ENCODE measurements at places on chromosomes 6 and 20.

DNA sequence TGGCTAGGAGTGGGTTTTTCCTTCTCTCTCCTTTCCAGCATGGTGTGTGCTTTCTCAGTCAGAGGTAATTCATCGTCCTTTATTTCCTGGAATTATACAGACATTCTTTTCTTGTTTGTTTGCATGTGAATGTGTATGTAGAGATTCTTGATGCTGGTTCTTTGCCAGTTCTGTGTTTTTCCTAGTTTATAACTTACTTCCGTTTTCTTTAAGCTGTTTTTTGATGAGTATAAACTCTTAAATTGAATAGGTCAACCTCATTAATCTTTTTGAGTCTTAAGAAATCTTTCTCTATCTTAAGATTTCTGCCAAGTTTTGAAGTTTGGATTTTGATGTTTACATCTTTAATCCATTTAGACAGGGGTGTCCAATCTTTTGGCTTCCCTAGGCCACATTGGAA, 38.7 kb downstream of the IGF2R start:
- no peak for DNase-seq

- DNase-seq: no peak
These were observed 5.3 kb downstream of the SFTA2 start for GRCh38 chr6:30926644-30927043.

- DNase-seq: no peak
These were observed 38.6 kb upstream of the PCMTD2 start for GRCh38 chr20:64216910-64217309.

GRCh38 chr20:61886721-61887595, 178.7 kb downstream of the TAF4 start:
- DNase-seq: peak; percentile 15

DNA sequence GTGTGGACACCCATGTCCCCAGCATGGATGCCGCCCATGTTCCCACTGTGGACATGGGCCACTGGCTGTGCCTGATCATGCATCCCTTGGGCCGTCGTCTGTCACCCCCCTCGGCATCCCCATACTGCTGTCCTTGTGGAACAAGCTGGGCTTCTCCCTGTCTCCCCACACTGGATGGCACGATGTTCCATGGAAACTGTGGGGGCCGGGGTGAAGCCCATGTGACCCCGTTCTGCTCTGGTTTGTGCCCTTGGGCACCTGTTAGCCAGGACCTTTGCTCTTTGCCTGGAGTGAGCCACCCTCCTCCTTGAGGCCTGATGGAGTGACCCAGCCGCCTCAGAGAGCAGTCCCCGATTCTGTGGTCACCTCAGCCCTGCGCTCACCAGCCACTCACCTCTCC, 7.6 kb upstream of the FRMD1 start:
- no peak for DNase-seq

DNA sequence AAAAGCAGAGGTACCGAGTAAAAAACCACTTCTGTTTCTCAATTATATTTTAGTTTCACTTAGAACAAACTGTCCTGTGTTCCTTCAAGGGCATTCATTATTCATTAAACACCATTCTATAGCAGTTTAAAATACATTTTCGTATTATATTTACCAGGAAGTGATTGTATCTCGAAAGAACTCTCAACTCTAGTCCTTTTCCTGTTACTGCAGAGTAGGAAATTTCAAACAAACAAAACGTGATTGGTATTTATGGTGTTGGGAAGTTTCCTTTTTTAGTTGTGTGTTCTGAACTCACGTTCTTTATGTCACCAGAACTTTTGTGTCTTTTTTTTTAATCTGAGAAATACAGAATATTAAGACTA, 139.5 kb upstream of the BTBD3 start:
- no peak for DNase-seq

GRCh38 chr6:80454197-80454596, 347.7 kb downstream of the BCKDHB start:
- no peak for DNase-seq

- no peak for DNase-seq
These were observed 32.6 kb downstream of the CLIC5 start for GRCh38 chr6:45983062-45983461.

DNA sequence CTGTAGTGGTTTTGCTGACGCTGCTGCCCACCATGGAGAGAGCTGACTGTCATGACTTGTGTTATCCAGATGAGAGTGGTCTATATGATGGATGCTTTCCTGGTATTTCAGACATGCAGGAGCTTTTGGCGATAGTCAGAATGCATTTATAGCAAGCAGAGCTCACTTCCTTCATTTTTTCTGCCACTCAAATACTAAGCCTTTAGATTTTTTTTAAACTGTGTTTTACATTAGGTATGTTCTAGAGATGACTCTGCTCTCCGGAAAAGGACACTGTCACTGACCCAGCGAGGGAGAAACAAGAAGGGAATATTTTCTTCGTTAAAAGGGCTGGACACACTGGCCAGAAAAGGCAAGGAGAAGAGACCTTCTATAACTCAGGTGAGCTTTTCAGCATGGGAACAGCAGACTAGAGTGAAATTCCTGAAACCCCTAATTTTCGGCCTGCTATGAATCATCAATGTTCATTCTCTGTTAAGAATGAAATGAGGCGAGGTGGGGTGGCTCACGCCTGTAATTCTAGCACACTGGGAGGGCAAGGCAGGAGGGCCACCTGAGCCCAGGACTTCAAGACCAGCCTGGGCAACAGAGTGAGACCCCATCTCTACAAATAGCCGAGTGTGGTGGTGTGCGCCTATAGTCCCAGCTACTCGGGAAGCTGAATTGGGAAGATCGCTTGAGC, 98.6 kb upstream of the CLDN20 start:
- no peak for DNase-seq

DNA sequence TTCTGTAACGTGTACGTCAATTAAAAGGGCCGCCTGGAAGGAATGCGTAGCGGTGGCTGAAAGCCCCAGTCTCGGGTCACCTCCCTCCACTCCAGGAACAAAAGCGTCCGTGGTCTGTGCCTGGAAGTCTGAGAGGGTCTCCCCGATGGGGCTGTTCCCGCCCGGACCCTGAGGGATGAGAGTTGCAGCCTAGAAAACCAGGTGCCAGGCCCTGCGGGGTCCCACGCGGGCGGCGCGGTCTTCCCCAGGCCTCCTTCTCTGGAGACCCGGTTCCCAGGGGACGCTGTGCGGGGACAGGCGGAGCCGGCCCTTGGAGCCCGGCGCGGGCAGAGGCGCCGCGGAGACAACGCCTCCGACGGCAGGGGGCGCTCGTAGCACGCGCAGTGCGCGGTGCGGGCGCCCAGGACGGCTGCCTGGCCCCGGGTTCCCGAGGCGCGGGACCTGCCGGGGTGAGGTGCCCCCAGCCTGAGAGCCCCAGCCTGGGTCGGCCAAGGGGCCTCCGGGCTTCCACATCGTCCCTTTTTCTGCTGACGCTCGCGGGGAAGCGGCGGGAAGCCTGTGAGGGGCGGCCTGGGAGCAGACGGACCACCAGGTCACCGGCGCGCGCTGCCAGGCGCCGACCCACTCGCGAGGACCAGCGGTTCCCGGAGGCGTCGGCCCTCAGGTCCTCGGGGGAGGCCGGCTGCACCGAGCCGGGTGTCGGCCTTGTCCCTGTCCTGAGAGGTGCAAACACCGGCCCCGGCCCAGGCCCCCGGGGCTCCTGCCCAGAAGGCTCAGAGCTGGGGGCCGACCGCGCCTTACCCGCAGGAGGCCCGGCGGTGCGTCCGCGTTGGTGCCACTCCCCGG, 5.3 kb upstream of the FOXC1 start:
- no peak for DNase-seq

GRCh38 chr20:58077282-58077681, 151.2 kb downstream of the ANKRD60 start:
- no peak for DNase-seq

DNA sequence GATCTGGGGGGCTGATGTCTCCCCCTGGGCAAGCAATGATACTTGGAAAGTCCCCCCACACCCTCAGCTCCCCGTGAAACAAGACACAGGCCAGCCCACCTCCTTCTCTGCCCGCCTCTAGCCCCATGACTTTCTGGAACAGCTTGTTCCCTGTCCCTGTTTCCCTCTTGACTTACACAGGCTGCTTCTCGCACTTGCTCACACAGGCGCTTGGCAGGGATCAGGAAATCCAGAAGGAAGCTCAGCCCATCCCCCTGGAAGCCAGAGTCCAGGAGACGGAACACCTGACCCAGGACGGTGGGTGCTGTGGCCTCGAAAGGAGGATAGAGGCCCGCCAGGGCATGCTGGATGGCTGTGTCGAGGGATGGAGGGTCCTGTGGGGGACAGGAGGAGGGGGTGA, 14.8 kb downstream of the KIAA1755 start:
- DNase-seq: no peak

GRCh38 chr20:41213150-41213820, 75.9 kb downstream of the PLCG1 start:
- DNase-seq: no peak

GRCh38 chr6:136050475-136050874, 199.0 kb downstream of the PDE7B start:
- DNase-seq: no peak

DNA sequence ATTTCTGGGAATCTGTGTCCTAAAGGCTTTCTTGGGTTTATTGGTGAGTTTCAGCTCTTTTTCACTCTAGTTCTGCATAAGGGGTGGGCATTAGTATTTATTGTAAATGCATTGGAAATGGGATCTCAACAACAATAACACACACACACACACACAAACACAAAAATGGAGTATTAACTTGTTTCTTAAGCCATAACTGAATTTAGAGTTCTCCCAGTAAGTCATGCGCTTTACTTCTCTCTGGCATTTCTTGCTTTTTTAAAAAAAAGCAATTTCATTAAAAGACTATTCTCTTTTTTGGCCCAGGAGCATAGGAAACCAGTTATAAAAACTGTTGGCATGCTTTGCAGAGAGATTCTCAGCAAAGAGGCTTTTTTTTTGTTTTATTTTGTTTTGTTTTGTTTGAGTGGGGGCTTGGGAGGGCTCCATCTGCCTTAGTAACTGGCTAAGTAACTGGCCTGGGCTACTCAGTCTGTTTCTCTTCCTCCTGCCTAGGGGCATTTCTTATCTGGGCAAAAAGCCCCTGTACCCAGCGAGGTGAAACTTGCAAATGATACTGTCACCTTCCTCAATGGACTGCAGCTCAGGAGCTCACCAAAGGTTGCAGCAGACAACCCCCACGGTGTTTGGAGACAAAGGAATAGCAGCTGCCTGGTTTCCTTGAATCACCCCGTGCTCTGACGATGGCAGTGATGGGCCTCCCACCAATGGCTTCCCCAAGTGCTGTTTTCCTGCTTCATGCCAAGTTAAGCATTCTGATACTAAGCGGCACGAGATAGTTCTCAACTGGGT, 128.5 kb downstream of the BCAS1 start:
- DNase-seq: no peak

- DNase-seq: no peak
These were observed 5.1 kb downstream of the PEX6 start for GRCh38 chr6:42973926-42974325.

GRCh38 chr6:163964789-163965188, 550.3 kb downstream of the QKI start:
- DNase-seq: no peak

- DNase-seq: no peak
These were observed 14.9 kb upstream of the HDDC2 start for GRCh38 chr6:125316621-125317020.

- no peak for DNase-seq
These were observed 6.5 kb downstream of the RBM38 start for GRCh38 chr20:57397693-57398108.

DNA sequence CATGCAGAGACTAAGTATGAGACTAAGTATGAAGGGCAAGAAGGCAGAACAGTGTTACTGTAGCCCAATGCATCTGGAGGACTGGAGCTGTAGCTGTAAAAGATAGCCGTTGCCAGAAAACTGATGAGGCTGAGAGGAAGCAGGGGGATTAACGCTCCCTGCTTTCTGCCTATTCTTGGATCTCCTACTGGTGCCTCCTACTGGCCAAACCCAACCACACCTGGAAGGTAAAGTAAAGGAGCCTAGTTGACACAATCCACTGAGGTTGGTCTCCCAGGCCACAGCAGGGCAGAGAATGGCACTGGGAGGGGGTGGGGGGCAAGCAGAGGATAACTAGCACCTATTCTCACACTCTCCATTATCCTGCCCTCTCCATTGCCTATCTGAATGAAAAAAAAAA, 105.0 kb upstream of the MRPS10 start:
- no peak for DNase-seq

GRCh38 chr20:48608756-48609155, 219.0 kb downstream of the PREX1 start:
- DNase-seq: no peak

DNA sequence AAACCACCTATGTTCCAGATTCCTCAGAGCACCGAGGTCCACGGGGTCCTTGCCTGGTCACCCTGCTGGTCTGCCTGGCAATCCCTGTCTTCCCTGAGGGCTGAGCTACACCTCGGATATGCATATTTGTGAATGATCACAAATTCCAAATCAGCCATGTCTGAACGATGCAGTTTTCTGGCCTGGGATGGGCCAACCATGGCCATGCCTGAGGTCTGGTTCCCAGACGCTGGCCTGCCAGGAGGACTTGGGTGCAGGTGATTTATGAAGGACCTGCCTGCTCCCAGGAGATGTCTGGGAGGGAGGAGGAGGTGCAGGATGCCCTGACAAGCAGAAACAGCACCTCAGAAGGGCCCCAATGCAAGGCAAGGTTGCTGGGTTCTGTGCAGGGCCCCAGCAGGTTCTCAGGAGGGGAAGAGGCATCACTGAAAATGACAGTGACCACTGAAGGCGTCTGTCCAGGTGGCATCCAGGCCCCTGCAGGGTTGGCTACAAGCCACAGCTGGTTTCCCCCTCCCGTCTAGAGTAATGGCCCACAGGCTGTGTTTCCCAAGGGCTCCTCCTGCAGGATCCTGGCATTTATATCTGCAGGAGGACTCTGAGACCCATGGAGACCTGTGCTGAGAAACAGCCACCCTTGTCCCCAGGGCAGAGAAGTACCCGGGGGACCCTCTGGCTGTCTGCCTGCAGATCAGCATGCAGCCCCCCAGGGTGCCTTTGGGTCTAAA, 205.3 kb downstream of the TAF4 start:
- DNase-seq: no peak

DNA sequence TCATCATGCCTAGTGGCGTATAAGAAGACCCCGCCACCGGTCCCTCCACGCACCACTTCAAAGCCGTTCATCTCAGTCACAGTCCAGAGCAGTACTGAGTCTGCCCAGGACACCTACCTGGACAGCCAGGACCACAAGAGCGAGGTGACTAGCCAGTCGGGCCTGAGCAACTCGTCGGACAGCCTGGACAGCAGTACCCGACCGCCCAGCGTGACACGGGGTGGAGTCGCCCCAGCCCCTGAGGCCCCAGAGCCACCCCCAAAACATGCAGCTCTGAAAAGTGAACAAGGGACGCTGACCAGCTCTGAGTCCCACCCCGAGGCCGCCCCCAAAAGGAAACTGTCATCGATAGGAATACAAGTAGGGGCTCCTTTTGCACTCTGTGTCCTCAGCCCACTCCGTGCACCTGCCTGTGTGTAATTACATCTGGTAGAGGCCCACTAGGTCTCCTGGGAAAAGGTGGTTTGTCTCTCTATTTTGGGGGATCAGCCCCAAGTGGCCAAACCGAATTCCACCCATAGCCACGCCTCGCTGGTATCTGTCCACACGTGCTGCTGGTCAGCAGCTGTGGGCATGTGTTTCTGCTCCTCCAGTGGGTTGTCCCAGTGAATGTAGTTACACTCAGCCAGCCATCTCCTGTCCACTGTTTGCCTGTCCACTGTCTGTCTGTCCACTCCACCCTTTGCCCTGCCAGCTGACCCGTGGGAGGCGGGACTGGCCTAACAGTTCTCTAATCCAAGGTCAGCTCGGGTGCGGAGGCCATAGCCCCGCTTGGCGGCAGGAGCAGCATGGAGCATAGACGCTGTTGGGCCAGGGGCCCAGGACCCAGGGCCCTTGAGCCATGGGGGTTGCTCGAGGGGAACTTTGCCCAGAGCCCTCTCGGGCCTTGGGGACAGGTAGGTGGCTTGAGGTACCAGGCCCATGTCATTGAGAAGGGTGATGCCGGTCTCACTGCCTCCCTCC, 44.3 kb upstream of the MYL9 start:
- DNase-seq: no peak
